ENCODE measurements at places on chromosomes 5 and 9. TPM values are rescaled to one million over a fixed set of nuclear protein-coding genes. Genes with fewer than 3 reads are reported as not detected.

- DNase-seq, result no peak
Observed at GRCh38 chr5:169765176-169765996, 128.3 kb downstream of the DOCK2 start.

GRCh38 chr5:169850409-169850808 is 129.9 kb downstream of the INSYN2B start:
- DNase-seq, result no peak

DNA sequence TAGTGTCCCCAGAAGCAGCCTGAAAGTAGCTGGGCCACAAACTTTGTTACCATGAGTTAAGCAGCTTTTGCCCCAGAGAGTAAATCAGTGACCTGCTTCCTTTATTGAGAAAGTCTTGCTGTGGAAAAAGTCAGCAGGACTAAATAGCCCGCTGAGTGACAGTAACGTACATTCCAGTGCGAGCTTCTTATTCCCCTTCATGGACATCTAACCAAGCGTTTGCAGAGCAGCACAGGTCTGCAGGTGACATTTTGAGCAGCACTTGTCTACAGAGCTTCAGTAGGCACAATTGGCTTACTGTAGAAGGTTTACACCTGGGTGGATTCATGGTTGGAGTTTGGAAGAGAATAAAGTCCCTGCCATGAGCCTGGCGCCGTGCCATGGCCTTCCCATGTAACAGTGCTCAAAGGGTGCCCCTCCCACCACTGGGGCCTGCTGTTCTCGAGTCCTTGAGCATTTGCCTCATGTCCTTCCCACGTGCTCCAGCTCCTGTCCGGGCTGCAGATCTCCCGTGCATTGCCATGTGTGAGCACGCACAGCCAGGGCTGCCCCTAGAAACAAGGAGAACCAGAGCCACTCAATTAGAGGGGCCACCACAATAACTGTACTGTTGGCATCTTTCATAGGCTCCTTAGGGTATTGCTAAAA is 41.3 kb upstream of the GRHPR start:
- DNase-seq, result no peak

Gene ADAMTS19
- polyA plus RNA-seq, result 5.6 TPM
